ENCODE measurements at places on chromosomes 5 and 9.

DNA sequence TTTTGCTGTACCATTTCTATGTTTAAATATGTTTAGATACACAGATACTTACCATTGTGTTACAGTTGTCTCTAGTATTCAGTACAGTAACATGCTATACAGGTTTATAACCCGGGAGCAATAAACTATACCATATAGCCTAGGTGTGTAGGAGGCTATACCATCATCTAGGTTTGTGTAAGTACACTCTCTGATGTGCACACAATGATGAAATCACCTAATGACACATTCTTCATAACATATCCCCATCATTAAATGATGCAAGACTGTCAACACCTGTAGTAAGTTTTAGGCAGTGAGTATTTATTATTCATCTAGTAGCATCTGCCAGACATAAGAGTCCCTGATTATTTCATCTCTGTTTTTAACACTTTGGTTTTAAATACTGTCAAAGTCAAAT, 7.3 kb upstream of the DHFR start:
- no peak for DNase-seq

DNA sequence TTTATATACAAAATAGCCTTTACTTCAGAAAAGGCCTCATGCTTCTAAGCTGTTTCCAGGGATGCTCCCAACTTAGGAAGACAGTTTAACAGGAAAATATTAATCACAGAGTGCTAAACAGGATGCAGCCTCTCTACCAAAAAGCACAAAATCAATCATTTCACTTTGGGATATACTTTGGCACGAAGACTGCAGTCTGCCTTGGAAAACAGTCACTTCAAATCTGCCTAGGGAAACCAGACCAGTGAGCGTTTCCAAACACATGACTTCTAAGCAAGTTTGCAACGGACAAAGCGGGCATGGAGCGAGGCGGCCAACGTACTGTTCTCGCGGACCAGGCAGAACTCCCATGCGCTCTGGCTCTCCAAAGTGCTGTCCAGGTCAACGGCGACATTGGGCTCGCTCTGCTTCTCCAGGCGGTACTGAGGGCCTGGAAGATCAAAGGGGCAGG, 201.0 kb downstream of the MAPKAP1 start:
- no peak for DNase-seq

- no peak for DNase-seq
Observed at GRCh38 chr9:98214811-98215210, 22.4 kb upstream of the CORO2A start.

- DNase-seq, result no peak
Observed at GRCh38 chr9:224026-224425, 9.4 kb downstream of the DOCK8 start.

DNA sequence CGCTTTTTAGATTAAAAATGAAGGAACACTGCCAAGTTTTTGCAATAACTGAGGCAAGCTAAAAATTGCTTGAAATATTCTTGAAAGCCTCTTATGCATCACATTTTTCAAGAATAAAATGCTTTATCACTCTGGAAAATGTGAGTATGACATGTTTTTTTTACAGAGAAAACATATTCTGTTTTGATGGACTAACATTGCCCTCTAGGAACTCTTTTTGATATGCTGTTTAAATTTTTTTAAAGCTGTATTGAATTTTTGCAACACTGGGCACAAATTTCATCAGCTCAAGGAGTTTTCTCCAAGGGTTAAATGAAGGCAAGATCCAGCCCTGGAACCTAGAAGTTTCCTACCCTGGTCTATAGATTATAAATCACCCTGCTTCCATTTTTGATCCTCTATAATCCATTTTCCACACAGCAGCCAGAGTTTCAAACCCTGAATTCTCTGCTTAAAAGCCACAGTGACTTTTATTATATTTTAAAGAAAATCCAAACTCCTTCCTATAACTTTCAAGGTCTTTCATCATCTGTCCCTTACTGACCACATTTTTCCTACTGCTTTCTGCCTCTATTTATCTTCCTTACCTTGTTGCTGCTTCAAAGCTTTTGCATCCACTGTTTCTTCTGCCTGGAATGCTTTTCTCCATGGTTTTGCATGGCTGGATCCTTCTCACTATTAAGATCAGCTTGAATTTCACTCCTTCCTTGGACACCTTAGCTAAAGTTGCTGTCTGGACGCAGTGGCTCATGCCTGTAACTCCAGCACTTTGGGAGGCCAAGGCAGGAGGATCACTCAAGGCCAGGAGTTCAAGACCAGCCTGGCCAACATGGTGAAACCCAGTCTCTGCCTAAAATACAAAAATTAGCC, 60.9 kb downstream of the IL31RA start:
- no peak for DNase-seq

DNA sequence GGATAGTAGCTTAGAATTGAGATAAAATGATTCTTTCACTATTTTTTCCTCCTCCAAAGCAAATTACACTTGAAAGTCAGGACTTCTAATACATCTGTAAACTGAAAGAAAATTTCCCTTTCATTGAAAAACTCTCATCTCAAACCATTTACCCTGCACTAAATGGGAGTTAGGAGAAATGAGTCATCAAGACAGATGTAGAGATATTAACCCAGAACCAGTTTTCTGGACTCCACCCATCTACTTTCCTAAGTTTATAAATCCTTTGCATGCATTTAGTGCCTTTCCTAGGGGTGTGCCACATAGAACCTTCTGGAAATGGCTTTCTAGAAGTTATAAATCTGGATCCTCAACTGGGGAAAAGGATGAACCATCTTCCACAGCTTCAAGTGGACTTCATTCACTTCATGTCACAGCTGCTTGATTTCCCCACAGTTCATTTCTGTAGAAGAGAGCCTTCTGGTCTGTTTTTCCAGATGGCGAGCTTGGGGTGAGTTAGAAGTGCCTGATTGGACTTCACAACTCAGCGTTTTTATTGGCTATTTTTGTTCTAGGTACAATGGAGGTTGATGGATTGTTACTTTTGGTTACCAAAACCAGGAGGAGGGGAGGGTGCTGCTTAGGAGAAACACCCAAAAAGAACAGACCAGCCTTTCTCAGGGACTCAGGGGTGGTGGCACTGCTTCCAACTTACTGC, 72.5 kb upstream of the GPR151 start:
- DNase-seq, result no peak

DNA sequence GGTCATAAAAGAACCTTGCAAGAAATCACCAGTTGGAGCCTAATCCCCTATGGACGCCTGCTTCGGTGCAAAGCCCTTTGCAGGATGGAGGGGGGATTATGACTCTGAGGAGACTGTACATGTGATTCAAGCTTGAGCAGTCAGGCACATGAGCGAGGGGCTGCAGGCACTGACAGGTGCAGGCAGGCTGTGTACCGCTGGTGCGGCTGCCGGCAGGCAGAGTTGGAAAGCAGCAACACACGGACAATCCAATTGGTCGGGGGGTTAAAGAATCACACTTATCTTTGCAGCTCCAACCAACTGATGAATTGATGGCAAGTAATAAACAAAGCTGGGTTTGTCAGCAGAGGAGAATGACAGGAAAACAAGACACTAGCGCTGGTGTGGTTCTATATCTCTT, 5.7 kb downstream of the WHRN start:
- DNase-seq, result no peak

GRCh38 chr9:81526587-81526986, 162.8 kb downstream of the TLE1 start:
- DNase-seq, result no peak

GRCh38 chr9:123484130-123484529, 128.1 kb downstream of the CRB2 start:
- no peak for DNase-seq

- no peak for DNase-seq
Observed at GRCh38 chr5:177542816-177543465, 11.4 kb downstream of the FAM193B start.

DNA sequence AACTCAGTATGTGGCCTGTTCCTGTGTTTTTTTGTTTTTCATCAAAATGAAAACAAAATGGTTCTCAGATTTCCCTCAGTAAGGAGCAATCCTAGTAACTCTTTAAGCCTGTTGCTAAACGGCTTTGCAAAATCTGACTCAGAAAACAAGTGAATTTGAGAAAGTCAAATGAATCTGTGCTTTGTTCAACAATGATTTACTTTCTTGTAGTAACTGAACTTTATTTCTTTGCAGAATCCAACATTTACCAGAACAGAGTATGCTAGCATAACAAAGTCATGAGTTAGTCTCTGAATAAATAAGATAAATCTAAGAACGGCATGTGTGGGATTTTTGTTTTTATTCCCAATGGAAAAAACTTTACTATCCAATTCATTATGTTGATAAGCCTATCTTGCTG, 93.8 kb downstream of the OXCT1 start:
- DNase-seq, result no peak

DNA sequence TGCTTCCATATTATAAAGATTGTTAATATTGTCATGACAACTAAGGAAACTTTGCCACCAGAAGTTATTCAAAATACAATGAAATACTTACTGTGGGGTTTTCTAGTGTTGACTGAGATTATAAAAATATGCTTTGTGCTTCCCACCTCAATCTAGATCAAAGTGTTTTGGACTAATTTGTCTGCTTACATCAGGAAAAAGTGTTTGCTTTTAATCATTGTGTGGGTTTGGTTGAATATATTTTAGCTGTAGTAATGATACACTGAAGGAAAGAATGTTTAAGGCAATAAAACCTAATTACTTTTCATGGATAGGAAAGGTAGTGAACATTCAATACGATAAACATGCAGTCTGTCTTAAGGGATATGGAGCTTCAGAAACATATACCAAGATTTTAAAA, 29.8 kb upstream of the MAN2A1 start:
- DNase-seq, result no peak

- DNase-seq, result no peak
Observed at GRCh38 chr9:135732569-135733257, 30.7 kb downstream of the KCNT1 start.

GRCh38 chr5:82499725-82500244, 221.6 kb upstream of the RPS23 start:
- DNase-seq, result no peak

- no peak for DNase-seq
Observed at GRCh38 chr9:98867103-98867428, 59.6 kb downstream of the GALNT12 start.

DNA sequence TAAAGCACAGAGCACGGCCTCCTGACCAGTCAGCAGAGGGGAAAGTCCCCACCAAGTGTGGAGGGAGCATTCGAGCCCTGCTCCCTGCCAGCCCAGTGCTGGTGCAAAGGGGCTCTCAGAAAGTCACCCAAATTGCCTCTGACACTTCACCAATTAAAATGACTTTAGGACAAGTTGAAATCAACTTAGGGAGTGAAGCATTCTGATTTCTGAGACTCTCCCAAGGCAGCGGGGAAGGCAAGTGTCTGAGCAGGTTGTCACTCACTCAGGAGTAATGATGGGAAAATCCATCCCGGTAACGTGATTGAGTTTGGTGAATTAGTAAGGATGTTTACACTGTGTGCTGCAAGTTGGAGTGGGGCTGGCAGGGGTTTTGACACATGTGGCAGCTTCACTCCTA, 73.7 kb downstream of the PCDH1 start:
- DNase-seq, result no peak

DNA sequence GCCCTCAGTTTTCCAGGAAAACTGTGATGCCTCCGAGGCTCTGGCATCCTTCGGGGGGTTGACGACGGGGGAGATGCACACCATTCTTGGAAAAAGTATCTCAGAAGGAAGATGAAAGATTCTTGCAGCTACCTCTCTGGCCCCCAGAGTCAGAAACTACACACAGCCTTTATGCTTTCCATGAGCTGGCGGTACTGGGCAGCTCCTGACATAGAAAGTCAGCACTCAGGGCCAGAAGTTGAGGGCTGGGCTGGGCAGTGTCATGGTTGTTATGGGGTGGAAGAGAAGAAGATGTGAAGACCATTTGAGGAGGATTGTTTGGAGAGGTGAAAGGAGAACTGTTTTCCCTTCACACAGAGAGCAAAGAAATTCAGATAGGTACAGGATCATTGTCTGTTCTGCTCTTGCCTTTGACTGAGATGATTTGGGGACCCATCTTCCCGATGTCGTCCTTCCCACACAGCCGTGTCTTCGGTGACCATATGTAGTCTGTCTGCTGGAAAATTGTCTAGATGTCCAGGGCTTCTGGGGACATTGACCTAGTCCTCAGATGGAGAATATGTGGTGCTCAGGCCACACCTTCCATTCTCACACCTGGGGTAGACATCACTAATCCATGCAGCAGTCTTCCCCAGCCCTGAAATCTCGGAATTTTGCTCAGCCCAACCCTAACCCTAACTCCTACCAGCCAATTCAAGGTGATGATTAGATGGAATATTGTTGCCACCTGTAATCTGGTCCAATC, 237.1 kb downstream of the CACNA1B start:
- no peak for DNase-seq

DNA sequence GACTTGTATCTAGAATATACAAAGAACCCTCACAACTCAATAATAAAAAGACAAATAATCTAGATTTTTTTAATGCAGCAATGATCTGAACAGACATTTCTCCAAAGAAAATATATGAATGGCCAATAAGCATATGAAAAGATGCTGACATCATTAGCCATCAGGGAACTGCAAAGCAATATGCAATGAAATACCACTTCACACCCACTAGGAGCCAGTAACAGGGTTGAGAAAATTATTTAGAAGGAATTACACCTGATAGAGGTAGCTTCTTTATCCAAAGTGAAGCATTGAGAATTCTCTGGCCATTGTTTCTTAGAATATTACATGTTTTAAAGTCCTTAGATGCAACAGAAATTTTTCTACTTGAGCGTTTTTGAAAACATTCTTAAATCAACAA, 316.9 kb downstream of the KCNN2 start:
- DNase-seq, result no peak

DNA sequence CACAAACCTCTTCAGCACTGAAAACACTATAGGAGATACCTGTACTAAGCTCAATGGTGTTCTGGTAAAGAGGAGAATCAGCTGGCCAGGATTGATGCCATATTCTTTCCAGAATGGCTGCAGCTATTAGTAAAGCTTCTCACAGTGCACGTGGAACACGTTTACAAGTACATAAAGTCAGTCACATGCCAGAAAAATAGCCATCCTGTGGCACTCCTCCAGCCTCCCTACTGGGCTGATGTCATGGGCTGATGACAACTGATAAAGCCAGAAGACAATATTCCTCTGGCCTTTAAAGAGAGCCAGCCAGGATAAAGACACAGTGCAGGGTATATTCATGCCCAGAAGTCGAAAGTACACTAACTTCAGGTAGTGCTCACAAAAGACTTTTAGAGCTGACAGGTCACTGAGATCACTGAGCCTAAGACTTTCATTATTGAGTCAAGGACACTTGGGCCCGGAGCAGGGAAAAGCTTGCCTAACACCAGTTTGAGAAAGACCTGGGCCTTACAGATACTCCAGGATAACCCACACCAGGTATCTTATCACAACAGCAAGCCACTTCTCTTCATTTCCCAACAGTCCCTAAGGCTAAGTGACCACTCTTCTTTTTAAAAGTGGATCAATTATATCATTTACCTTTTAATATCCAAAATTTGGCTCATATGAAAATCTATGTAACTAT, 29.4 kb downstream of the ABITRAM start:
- no peak for DNase-seq

GRCh38 chr5:148569948-148570347, 84.4 kb downstream of the HTR4 start:
- no peak for DNase-seq
